Fibroblast of skin of right quadriceps (primary cell): ENCODE measurements at places on chromosomes 13 and 19.

DNA sequence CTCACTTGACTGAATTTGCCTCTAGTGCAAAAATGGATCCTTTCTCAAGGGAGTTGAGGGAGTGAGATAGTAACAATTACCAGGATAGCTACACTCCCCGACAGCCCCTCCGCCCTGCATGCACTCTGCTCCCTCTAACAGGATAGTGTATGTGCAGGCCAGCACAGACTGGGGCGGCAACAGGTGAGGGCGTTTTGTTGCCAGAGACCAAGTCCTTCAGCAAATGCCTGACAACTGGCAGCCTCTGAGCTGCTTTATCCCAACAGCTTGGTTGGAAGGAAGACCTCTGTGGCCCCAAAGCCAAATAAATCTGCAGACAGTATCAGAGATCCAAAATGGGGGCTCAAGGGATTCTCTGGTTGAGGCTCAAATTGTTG is 86.6 kb downstream of the SLC7A1 start:
- no peak for DNase-seq

GRCh38 chr13:61170856-61171255 is 244.8 kb downstream of the PCDH20 start:
- DNase-seq = no peak

GRCh38 chr19:48842789-48843162 is 6.5 kb upstream of the HSD17B14 start:
- DNase-seq = peak; percentile 49

DNA sequence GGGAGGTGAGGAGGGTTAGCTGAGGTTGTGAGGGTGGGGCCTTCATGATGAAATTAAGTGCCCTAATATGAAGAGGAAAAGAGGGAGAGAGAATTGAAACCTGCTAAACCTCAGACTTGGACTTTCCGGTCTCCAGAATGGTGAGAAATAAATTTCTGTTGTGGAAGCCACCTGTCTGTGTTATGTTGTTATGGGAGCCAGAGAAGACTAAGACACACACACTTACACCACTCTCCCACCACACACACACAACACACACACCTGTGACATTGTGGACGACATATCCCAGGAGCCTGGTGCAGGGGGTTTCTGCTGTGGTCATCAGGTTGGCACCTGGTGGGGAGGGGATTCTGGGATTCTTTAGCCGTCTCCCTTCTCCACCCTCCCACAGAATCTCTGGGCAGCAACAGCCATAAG is 14.0 kb downstream of the KLK4 start:
- no peak for DNase-seq

DNA sequence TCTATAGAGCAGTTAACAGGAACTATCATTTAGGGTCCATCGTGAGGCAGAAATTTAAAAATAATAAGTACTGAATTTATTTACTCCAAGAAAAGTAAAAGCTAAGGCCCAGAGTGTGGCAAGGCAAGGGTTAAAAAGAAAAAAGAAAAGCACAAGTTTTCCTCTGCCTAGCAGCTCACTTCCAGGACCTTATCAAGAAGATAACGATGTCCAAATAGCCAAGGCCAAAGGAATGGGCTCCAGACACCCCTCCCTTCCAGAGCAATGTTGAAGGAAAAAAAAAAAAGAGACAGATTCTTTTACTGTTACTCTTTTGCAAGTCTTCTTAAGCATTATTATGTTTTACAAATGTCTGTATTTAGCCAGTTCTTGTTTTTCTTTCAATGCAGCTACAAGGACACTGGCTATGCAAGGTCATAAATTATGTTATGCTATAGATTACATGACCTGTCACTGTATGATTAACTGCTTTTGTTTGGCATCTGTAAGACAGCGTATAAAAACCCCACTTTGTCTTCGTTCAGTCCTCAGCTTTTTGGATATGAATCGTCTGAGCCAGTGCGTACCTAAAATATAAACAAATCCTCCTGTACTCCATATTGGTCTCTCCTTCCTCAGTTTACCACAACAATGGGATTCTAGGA is 2.9 kb upstream of the ZNF700 start:
- DNase-seq = no peak

GRCh38 chr13:71240911-71241310 is 626.1 kb downstream of the DACH1 start:
- no peak for DNase-seq

DNA sequence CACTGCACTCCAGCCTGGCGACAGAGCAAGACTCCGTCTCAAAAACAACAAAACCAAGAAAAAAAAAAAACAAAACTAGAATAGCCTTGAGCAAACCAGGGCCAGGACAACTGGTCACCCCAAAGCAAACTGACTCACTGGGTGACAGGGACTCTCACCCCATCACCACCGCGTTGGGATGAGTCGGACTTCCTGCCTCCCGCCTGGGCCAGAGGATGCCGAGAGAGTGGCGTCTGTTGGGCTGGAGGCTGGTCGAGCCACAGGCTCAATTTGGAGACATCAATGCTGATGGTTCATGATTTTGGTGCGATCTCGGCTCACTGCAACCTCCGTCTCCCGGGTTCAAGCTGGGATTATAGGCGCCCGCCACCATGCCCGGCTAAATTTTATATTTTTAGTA is 11.6 kb downstream of the TMPRSS9 start:
- DNase-seq = peak; percentile 45

GRCh38 chr19:55766466-55766865 is 2.5 kb upstream of the RFPL4AL1 start:
- no peak for DNase-seq

GRCh38 chr19:47663435-47663910 is 49.7 kb upstream of the EHD2 start:
- DNase-seq = peak; percentile 97

- DNase-seq = no peak
Measured at GRCh38 chr19:43457809-43458208, 7.6 kb downstream of the LYPD3 start.

DNA sequence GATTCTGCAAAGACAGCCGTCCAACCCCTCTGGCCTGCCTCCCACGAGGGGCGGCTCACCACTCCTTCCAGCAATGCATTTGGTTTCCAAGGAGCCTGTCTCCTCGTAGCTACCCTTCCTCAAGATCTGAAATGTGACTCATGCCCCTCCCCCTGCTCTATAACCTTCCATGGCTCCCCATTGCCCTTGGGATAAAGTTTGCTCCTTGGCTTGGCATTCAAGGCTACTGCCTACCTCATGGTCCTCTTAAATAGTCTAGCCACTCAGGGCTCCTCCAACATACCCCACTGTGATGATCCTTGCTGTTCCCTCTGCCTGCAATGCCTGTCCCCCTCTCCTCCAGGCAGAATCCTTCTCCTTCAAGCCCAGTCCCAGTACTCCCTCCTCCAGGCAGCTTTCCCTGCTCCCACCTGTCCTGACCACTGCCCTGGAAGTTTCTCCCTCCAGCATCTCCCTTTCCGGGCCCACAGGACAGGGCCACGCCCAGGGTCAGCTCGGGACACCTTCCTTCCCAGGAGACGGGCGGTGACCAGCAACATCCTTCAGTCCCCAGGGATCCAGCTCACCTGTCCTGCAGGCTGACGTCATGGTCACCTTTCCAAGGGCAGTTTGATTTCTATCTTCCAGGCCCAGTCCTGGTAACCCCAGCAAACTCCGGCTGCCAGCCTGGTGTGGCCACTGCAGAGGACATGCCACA is 19.2 kb upstream of the SEMA6B start:
- no peak for DNase-seq

DNA sequence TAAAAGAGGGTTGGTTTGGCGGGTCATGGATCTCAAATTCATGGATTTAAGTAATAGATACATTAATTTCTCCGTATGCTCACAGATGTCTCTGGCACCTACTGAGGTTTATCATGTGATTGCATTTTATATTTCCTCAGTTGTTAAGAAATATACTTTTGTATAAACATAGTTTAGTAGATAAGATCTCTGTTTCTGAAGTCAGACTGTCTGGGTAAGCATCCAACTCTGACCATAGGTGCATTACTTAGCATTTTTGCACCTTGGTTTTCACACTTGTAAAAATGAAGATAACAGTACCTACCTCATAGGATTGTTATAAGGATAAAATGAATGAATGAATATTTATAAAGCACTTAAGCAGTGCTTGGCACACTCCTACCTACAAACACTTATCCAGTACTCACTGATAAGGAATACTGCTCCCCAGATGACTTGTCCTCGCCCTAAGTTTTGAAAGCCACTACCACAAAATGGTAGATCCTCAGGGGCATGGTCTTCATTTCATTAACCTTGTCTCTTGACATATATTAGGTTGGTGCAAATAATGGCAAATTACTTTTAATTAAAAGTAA is 26.5 kb downstream of the COMMD6 start:
- DNase-seq = no peak

DNA sequence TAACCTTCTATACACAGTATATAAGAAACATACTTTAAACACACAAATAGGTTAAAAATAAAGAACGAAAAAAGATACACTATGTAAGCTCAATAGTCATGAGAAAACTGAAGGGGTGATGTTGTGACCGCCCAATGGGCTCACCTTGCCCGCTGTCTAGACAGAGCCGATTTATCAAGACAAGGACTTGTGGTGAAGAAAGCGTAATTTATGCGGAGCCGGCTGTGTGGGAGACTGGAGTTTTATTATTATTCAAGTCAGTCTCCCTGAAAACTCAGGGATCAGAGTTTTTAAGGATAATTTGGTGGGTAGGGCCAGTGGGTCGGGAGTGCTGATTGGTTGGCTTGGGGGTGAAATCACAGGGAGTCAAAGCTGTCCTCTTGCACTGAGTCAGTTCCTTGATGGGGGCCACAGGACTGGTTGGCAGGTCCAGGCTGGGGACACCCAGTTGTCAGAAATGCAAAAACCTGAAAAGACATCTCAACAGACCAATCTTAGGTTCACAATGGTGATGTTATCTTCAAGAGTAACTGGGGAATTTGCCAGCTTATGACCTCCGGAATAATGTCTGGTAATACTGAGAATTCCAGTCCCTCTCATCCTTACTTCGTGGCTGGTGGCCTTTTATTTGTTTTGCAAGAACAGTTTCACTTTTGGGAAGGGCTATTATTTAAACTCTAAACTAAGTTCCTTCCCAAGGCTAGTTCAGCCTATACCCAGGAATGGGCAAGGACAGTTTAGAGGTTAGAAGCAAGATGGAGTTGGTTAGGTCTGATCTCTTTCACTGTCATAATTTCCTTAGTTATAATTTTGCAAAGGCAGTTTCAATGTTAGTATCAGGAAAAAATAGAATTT is 96.6 kb downstream of the UBL3 start:
- DNase-seq = no peak

DNA sequence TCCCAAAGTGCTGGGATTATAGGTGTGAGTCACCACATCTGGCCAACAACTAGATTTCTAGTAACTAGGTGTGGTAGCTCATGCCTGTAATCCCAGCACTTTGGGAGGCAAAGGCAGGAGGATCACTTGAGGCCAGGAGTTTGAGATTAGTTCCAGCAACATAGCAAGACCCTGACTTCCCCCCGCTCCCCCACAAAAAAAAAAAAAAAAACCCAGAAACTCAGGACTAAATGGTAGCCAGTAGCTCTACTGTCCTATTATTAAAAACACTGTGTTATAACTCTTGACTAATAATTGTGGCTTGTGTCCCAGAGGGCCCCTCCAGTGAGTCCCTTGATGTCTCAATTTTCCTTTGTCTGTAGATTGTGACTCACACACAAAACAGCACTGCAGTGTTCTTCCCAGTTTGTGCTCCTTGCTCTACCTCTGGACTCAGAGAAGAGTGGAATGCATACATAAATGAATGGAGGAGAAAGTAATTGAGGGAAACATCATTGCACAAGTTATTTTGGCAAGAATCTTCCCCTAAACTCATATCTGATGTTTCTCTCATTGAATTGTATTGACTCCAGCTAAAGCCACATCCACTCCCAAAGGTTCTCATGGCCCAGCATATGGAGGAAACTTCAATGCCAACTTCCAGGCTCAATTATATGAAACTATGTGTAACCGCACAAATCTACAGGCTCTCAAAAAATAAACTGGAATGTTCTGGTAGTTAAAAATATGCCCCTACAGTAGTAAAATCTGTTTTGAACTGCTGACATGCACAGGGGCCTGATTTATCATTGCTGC is 8.8 kb downstream of the TPT1 start:
- DNase-seq = peak; percentile 95

DNA sequence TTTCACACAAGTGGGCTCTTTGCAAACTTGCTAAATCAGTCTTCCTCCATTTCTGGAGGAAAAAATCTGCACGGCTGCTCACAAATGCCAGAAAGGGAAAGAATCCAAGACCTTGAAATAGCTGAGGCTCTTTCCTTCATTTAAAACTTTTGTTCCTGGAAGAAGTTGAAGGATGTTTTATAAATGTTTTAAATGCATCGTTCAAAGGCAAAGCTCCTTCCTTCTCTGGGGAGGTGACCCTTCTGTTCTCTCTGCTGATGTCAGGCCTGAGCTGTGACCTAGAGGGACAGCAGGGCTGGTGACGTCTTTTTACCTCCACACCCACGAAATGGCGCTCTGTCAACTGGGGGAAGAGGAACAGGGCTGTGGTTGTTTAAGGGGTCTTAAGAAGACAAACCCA is 376.4 kb upstream of the ZNF507 start:
- DNase-seq = no peak

- no peak for DNase-seq
Measured at GRCh38 chr13:40350283-40350992, 316.0 kb downstream of the FOXO1 start.

DNA sequence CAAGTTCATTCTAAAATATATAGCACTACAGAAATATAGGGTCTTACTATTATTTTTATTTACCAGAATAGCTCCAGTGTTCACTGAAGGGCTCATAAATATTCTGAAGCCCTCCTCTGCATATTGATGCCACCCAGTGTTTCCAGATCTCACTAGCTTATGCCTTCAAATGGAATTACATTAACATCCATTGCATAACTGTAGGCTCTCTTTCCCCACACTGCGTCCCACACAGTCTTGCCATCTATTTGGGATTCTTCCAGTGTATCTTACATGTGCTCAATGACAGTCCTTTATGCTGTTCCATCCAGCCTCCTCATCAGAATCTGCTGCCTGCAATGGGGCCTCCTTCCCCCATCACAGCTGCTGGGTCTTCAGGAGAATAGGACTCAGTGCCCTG is 137.2 kb downstream of the CYSLTR2 start:
- no peak for DNase-seq

DNA sequence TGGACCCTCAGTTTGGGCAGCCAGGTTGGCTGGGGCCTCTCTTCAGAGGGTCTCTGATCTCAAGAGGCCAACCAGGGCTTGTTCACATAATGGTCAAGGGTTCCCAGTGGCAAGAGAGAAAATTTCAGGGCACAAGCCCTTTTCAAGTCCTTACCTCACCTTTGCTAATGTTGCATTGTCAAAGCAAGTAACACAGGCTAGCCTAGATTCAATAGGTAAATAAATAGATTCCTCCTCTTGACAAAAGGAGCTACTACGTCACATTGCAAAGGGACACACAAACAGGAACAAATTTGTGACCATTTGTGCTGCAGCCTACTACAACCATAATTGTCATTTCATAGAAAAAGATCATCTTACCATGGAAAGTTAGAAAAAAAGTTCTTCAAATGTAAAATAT is 33.9 kb upstream of the FRY start:
- DNase-seq = no peak

- DNase-seq = no peak
Measured at GRCh38 chr13:112055036-112055914, 11.7 kb upstream of the SOX1 start.

DNA sequence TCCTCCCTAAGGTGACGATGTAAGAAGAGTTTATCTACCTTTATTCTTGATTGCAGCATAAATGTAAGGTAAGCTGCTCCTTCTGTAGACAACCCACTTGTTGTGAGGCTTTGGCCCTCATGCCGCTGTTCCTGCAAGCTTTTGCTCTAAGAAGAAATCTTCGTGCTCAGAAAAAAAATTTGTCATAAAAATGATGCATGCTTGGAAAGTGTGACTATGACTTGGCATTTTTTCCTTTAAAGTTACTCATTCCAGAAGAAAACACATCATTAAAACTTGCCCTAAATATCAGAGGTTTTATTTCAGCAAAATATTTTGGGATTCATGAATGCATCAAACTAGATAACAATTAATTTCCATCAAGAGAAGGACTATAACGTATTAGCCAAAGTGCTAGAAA is 39.8 kb downstream of the KCTD12 start:
- DNase-seq = no peak
